ENCODE measurements at places on chromosomes 7 and 10.

GRCh38 chr7:79272066-79272669 is 181.3 kb downstream of the MAGI2 start:
- DNase-seq, result peak; percentile 60

- DNase-seq, result no peak
Observed at GRCh38 chr10:114038819-114039218, 4.8 kb upstream of the ADRB1 start.

GRCh38 chr10:72306215-72306760 is 32.6 kb downstream of the DDIT4 start:
- DNase-seq, result no peak

- no peak for DNase-seq
Observed at GRCh38 chr7:122507591-122507990, 191.3 kb downstream of the RNF133 start.

DNA sequence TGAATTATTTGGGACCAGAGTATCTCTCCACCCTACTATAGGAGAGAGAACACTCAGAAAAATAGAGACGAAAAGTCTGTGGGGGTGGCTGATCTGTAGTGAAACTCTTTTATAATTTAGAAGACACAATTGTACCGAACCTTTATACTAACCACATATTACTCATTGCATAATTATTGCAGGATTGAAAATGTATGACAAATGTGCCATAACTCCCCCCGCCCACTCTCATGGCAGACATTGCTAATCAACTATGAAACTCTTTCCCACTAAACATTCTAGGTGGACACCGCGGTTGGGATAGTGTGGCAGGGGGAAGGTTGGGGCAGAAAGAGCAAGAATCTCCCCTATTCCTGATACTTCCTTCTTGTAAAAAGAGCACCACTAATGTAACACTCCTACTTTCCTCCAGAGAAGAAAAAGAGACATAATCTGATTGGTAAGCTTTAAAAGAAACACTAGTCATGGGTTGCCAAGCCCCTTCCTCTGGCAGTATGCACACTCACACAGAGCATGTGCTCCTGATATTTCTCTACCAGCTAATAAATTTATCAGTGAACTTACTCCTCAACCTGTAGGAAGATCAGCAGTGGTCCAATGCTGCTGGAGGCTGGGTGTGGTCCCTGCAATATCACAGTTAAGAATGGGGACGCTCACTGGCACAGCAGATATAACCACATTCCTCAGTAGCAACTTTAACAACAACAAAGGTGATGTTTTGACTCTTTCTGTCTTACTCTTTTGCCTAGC is 18.7 kb upstream of the ARID5B start:
- peak; percentile 71 for DNase-seq

DNA sequence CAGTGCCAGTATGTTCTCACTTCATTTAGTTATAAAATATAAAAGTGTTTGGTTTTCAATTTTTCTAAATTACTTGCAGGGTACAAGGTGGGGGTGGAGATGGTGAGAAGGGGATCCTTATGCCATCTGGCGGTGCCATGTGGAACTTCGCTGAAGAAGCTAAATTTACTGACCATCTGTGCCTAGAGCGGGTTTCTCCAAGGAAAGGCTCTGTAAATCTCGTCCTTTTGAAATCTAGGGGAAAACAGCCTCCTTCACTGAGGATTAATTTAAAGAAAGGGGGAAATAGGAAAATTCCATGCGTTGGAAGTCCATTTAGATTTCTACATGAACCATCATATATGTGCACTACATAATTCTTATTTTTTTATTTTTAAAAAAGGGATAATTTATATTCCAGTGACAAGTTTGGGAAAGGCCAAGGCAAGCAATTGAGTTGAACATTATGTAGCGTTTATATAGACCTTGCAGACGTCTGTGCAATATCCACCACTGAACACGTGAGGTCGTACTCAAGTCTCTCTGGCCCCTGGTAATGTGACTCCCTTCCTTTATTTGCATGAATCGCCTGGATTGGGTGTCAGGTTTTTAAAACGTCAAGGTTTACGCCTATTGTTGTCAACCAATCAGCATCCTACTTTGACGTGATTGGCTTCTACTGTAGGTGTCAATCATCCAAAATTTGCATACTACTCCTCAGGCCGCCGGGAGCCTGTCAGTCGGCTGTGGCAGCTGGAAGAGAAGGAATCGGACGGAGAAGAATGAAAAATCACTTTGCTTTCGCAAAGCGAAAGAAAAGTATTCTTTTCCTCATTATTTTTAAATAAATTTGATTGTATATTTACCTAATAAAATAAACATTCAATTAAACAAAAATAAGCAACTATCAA is 297.1 kb upstream of the NFE2L3 start:
- peak; percentile 99 for DNase-seq

GRCh38 chr10:51007781-51008180 is 66.5 kb upstream of the PRKG1 start:
- DNase-seq, result peak; percentile 83

DNA sequence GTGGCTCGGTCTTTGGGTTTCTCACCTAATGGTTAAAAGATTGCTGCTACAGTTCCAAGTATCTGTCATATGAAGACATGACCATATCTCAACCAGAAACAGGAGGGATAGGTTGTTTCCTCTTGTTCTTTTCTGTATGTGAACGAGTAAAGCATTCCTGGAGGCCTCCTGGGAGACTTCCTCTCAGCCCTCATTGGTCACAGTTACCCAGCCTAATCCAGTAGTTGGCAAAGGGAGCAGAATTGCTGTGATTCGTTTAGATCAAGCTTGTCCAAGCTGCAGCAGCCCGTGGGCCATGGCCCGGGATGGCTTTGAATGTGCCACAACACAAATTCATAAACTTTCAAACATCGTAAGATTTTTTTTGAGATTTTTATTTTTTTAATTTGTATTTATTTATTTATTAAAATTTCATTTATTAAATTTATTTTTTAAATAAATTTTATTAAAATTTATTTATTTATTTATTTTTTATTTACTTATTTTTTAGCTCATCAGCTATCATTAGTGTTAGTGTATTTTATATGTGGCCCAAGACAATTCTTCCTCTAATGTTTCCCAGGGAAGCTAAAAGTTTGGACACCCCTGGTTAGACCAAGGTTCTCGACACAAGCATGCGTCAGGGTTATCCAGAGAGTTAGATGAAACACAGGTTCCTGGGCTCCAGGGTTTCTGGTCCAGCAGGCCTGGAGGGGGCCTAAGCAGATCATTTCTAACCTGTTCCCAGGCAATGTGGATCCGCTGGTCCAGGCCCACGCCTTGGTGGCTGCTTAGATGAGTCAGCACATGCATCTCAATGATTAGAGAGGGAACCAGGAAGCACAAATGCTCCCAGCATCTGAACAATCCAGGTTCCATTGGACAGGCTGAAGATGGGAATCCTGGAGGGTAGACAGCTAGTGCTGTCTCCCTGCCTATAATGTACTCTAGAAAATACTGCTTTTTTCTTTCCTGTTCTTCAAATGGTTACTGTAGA is 25.6 kb downstream of the CDC123 start:
- peak; percentile 73 for DNase-seq

GRCh38 chr7:44621034-44621749 is 14.8 kb downstream of the OGDH start:
- DNase-seq, result peak; percentile 70

DNA sequence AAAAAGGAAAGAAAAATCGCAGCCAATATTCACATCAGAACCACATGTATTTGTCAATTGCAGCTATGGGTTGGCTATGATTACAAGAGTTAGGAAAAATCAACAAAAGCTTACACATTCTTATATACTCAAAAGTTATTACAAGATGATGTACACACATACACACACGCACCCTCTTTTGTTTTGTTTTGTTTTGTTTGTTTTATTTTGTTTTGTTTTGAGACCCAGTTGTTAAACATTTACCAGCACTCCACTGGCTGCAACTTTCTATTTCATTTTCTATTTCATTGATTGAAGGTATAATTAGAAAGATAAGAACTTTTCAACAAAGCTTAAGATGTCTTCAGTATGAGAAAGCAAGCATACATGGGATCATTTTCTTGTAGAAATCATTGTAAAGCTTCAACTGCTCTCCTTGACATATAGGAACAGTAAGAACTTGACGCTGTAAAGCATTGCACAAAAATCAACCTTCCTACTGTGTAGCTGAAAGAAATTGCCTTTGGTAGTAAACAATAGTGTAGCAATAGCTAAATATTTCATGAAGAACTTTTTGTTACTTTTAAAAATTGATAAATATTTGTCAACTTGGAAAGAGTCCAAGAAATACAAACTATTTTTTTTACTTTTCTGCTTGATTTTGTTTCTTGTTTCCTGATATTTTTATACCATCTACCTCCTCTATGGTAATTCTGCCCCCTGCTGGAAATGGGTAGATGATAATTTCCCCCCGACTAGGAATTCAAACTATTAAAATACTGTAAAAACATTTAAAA is 205.9 kb downstream of the MBL2 start:
- DNase-seq, result peak; percentile 49

GRCh38 chr7:32323712-32324111 is 166.5 kb downstream of the LSM5 start:
- DNase-seq, result no peak

GRCh38 chr7:103343758-103344452 is 662 bp downstream of the DNAJC2 start:
- DNase-seq, result peak; percentile 45

DNA sequence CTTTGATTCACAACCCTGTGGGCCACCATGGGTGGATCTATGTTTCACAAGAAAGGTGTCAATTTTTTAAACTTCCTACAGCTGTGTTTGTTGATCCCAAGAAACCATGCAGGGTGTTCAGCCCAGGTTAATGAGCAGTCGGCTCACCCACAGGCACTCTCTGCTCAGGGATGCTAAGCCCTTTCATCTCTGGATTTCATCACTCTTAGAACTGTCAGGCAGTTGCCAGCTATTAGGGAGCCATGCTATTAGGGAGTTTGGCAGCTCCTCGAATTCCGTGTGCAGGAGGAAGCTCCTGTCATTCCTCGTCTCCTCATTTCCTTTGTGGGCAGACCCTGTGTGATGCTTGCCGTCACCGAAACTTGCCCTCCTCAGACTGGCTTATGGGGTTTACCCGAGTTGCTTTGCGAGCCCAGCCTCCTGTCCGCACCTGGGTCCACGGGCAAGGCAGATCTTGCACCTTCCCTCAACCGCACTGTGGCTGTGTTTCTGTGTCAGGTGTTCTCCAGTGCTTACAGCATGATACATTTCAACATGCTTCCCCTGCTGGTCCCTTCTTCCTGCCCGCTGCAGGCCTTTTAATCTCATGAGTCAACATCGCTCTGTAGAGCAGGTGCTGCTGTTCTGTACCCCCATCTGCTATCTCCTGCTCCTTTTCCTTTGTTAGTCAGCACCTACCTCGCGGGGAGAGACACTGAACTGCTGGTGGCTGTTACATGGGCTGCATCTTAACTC is 509.8 kb downstream of the SUGCT start:
- no peak for DNase-seq

GRCh38 chr10:127182161-127182560 is 14.2 kb downstream of the INSYN2A start:
- no peak for DNase-seq

- DNase-seq, result peak; percentile 88
Observed at GRCh38 chr7:117682681-117683385, 190.4 kb downstream of the CTTNBP2 start.

- no peak for DNase-seq
Observed at GRCh38 chr7:151650161-151650560, 130.5 kb upstream of the RHEB start.

DNA sequence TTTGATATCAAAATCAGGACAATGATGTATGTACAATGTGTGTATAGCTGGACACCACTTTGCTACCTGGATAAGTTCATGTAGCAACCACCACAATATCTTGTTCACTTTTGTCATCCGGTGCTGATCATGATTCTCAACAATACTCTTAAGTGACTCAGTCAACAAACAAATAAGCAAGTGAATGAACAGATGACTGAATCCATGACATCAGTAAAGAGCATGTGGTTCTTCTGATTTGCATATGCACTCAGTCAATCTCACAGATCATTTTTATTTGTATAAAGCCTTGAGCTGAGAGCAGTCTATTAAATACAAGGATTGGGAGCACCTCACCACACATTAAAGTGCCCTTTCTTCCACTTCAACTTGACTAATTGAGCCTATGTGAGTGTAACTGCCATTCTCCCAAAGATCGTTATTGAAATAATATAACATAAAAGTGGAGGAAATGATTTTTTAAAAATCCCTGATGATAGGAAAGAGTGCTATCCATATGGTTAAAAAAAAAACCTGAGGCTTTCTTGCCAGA is 69.5 kb downstream of the NPSR1 start:
- peak; percentile 61 for DNase-seq

- no peak for DNase-seq
Observed at GRCh38 chr10:33189808-33190207, 144.7 kb downstream of the NRP1 start.

DNA sequence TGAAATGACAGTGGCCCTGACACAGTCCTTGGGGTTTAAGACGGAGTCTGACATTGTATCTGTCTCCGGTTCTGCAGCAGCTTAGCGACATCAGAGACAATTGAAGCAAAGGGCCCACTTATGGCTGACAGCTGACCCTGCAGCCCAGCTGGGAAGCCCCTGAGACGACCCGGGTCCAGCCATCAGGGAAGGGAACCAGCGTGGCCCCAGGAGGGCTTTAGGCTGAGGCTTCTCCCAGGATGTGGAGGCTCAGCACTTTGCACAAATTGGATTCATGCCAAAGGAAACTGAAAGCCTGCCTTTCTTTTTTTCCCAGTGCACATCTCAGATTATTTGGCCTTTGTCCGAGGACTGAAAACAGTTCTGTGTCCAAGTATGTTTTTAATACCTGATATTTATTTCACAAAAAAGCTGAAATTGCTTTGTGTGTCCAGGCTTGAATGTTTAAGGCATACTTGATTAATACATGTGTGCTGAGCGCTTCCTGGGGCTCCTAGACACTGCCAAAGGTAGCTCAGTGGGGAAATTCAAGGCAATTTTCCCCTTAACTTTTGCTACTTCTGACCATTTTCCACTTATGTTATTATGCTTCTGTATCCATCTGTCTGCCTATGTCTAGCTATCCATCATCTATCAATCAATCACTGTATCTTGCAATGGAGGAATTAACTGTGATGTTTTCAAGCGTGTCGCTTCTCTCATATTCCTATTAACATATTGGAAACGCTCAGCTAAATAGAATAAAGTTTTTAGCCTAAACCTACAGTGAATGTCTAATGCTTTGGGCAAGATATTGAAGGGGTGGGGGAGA is 34.8 kb downstream of the KLF6 start:
- DNase-seq, result peak; percentile 36

DNA sequence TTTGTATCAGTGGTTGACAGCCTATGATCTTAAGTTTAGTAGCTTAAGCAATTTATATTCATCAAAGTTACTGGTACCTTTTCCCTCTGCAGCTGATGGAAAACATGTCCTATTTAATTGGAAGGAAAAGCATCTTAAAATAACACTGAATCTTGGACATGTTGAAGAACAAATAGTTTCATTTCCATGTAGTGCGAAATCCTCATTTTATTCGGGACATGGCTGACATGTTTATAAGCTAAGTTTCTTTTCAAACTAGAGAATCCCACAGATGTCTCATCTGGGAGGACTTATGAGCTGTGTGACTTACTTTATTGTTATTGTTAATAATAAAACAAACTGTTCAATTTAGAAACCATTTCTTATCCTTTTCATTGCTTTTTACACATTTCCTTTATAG is 461.0 kb downstream of the SUGCT start:
- no peak for DNase-seq

- no peak for DNase-seq
Observed at GRCh38 chr10:870564-871166, 60.8 kb downstream of the LARP4B start.

- DNase-seq, result no peak
Observed at GRCh38 chr10:43644252-43644651, 4.4 kb downstream of the ZNF32 start.

All from epithelial cell of esophagus (primary cell).